ENCODE measurements at places on chromosomes 16 and 17.

GRCh38 chr17:17029938-17030337 lies 12.3 kb upstream of the MPRIP start:
- DNase-seq: peak; percentile 49

- no peak for DNase-seq
Measured at GRCh38 chr17:62912363-62912762, 53.7 kb upstream of the TANC2 start.

DNA sequence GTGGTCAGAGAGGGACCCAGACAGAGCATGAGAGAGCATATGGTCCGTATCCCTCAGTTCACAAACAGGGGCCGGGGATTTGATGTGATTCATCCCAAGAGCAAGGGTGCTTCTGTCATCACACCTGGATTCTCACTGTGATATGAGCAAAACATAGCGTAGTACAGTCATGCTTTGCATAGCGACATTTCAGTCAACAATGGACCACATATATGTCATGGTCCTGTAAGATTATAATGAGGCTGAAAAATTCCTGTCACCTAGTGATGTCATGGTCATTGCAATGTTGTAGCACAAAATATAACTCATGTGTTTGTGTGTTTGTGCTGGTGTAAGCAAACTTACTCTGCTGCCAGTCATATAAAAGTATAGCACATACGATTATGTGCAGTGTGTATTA lies 207.4 kb upstream of the CDH13 start:
- no peak for DNase-seq

GRCh38 chr16:81814751-81815428 lies 35.8 kb downstream of the PLCG2 start:
- no peak for DNase-seq

- no peak for DNase-seq
Measured at GRCh38 chr16:878072-878784, 77.7 kb upstream of the GNG13 start.

- DNase-seq: no peak
Measured at GRCh38 chr17:61806081-61806828, 57.1 kb downstream of the BRIP1 start.

- no peak for DNase-seq
Measured at GRCh38 chr17:608511-609231, 106.0 kb downstream of the VPS53 start.

DNA sequence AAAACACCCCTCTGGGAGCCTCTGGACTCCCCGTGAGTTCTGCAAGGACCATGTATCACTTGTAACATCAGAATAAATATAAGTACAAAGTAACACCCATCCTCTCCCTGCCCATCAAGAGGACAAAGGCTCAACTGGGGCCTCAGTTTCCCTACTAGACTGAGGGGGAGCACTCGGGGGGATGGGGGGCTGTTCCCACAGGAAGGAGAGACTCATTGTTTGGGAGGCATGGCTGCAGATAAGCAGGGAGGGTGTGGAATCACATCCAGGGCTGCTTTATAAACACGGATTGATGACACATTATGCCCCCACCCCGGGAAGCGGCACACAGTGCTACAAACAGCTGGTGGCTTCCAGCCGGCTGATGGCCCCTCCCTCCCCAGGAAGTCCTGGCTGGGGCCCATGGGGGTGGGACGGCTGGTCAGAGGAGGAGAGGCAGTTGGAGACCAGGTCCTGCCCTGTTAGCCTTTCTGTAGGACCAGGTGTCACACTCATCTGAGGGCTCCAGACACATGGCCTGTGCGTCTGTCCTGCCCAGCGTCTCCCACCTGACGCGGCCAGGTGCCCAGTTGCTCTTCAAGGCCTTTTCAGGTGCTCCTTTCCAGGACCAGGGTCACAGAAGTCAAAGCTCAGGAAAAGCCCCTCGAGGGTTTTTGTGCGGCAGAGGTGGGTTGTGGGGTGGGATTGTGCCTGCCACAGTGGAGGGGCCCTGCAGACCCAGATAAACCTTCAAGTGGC lies 1.3 kb upstream of the MPG start:
- no peak for DNase-seq

DNA sequence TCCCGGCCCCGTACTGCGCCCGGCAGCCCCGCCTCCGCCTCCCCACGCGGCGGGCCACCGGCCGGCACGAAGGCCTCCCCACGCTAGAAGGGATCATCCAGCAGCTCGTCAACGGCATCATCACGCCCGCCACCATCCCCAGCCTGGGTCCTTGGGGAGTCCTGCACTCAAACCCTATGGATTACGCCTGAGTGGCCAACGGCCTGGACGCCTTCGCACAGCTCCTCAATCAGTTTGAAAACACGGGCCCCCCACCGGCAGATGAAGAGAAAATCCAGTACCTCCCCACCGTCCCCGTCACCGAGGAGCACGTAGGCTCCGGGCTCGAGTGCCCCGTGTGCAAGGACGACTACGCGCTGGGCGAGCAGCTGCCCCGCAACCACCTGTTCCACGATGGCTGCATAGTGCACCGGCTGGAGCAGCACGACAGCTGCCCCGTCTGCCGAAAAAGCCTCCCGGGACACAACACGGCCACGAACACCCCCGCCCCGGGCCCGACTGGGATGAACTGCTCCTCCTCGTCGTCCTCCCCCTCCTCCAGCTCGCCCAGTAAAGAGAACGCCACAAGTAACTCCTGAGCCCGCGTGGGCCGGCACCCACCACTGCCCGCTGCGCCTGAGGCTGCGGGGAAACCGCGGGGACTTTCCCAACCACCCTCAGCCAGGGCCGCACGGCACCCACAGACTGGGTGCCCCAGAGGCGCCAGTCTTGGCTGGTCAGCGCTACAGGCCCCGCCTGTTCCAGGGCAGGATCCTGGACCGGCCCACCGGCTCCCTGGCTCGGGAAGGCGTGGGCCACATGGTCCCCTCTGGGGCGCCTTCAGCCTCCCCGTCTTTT lies 39.0 kb upstream of the AKAP1 start:
- peak; percentile 81 for DNase-seq

GRCh38 chr16:2953706-2954627 lies 10.1 kb upstream of the KREMEN2 start:
- DNase-seq: peak; percentile 28

- no peak for DNase-seq
Measured at GRCh38 chr16:10683170-10683569, 11.6 kb downstream of the TEKT5 start.
